Lung (tissue), 17 donors: ENCODE measurements at places on chromosomes 2 and 18.

GRCh38 chr2:38892819-38893218 lies 3.1 kb downstream of the ARHGEF33 start:
- DNase-seq = no peak

GRCh38 chr2:66478299-66478698 lies 43.4 kb downstream of the MEIS1 start:
- peak; percentile 65 for DNase-seq

DNA sequence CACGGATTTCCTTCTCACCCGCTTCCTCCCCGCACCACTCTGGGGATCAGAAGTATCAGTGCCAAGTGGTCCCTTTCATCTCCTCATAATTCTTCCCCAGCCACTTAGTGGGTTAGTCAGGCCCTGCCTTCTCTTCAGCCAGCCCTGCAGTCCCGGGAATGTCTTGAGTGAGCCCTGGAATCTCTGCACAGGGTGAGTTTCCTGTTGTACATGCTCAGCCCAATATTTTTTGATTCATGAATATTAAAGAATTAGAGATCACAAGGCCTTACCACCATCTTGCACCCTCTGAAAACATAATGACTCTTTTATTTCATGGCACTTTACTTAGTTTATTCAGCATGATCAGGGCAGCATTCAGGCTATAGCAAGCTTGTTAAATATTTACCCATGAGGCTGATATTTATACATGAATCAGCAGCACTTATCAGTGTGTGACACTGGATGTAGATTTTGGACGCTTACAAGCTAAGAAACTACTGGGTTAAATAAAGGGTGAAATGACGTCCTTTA lies 159.4 kb upstream of the FOSL2 start:
- DNase-seq = peak; percentile 51

GRCh38 chr2:98583816-98584618 lies 24.3 kb downstream of the COA5 start:
- no peak for DNase-seq

DNA sequence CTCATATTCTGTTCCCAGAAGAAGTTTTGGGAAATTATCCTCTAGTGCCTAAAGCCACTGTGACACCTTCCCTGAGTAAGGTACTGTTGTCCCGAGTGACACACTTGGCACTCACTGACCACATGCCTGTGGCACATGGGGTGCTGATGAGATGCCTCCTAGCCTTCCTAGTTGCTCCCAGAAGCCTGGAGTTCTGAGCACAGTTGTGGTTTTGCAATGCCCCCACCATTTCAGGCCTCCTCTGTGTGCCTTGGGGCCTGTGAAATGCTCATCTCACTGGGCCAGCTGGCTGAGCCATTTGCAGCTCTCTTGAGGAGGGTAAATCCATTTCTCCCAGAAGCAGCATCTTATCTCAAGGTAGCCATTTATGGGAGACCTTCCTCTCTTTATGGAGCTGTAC lies 91.8 kb downstream of the DGKD start:
- DNase-seq = no peak

- no peak for DNase-seq
Measured at GRCh38 chr2:39737661-39738060, 41.4 kb downstream of the THUMPD2 start.

DNA sequence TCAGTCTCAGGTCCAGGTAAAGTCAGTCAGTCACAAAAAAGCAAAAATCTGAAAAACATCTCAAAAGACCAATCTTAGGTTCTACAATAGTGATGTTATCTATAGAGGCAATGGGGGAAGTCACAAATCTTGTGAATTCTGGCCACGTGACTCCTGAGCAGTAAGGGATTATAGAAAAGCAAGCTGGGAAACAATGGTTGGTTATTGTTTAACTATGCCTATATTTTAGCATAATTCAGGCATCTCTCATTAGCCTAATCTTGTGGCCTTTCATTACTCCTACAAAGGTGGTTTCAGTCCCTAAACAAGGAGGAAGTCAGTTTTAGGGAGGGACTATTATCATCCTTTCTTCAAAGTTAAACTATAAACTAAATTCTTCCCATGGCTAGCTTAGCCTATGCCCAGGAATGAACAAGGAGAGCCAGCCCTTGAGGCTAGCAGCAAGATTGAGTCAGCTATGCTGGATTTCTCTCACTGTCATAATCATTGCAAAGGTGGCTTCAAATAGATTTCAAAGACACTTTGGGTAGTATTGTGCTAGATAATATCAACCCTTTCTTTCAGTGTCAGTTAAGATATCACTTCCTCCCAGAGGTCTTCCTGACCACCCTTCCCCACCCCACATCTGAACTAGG lies 56.4 kb upstream of the ITGA6 start:
- no peak for DNase-seq

GRCh38 chr2:189798312-189799029 lies 14.2 kb downstream of the PMS1 start:
- peak; percentile 57 for DNase-seq

- DNase-seq = no peak
Measured at GRCh38 chr2:187482796-187483195, 34.7 kb upstream of the CALCRL start.

DNA sequence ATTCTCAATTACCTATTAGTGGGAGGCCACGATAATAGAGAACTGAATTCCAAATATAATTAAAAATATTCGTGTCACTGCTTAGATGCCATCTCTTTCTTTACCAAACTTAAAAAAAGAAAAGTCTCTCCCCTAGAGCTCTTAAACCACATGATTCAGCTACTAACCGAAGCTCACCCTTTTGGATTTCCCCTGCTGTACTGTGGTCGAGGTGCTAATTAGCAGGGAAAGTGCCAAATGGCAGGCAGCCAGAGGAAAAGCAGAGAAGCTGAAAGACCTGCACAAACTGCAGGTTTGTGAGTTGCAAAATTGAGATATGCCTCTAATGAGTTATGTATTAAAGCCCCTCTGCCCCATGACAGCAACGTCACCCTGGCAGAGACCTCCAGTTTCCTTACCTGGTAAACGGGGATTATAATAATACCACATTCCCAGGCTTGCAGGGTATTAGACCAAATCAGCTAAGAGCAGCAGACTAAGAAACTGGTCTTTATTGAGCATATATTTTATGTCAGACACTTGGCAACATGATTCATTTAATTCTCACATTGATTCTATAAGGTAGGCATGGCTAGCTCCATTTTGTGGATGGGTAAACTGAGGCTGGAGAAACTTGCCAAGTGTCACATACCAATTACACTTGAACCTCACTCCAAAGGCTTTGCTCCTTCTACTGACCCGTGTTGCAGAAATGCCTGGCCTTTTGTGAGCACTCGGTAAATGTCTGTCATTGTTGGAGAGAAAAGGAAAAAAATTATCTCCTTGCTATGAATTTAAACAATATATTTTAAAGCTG lies 259.7 kb downstream of the LPIN1 start:
- DNase-seq = peak; percentile 58

GRCh38 chr2:236607471-236608187 lies 38.0 kb downstream of the ACKR3 start:
- peak; percentile 24 for DNase-seq

- no peak for DNase-seq
Measured at GRCh38 chr2:128282976-128283810, 35.5 kb downstream of the HS6ST1 start.

GRCh38 chr2:147482111-147482895 lies 362.5 kb upstream of the ACVR2A start:
- DNase-seq = no peak

GRCh38 chr2:125070726-125071505 lies 1045.8 kb downstream of the CNTNAP5 start:
- DNase-seq = no peak

DNA sequence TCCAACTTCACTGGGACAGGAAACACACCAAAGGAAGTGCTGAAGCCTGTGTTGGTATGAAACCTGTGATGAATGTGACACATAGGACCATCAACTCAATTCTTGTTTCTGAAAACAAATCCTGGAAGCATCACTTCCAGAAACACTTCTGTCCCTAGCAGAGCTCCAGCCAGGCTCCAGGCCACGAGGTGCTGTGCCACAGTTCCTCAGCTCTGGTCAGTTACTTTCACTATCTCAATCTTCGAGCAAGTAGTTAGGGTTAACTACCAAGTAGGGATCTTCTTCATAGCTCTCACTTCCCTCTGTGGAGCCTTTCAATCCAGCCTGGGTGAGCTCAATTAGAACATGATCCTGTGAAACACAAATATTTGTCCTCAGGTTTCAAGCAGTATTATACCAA lies 3.6 kb upstream of the LCT start:
- no peak for DNase-seq

- peak; percentile 35 for DNase-seq
Measured at GRCh38 chr2:28035816-28036215, 145.3 kb downstream of the BABAM2 start.

DNA sequence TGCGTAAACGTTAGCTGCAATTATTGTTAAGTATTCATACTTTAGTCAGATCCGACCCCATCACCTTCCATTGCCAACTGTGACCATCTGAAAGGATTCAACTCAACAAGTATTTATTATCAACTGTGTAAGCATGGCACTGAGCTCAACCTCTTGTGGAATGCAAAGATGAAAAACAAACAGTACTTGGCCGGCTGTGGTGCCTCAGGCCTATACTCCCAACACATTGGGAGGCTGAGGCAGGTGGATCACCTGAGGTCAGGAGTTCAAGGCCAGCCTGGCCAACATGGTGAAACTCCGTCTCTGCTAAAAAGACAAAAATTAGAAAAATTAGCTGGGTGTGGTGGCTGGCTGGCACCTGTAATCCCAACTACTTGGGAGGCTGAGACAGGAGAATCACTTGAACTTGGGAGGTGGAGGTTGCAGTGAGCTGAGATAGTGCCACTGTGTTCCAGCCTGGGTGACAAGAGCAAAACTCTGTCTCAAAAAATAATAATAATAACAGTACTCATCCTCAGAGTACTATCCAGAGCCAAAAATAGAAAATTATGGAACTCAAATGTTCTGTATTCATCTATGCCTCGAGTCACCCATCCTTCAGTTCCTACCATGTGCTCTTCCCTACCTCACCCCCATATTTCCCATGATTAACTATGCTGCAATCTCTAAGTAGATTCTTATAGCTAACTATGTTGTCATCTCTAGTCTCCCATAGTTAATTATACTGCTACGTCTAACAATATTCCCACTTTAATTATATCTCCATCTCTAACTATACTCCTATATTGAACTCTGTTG lies 8.6 kb upstream of the MREG start:
- DNase-seq = no peak

- DNase-seq = no peak
Measured at GRCh38 chr2:46050489-46050888, 246.7 kb upstream of the EPAS1 start.

DNA sequence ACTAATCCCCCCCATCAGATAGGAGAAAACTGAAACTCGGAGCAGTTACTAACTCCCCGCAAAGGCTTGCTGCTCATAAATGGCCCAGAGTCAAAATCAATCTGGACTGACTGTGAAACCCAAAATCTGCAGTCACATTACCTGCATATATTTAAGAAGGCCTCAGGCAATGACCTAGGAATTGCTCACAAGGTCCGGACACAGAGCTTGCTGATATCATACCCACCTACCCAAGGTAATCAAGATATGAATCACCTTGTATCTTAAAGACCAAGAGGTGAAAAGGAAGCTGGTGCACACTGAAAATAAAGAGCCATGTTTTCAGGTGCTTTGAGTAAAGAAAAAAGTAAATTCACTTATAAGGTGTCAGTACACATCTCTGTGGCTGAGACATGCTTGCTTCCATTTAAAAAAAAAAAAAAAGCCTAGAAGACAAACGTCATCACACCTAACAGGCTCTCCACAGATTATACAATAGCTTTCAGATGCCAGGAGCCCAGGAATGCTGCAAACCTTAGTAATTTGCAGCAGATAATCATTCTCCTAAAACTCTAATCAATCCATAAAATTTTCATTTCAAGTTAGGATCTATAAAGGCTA lies 195.4 kb downstream of the ZEB2 start:
- no peak for DNase-seq

GRCh38 chr18:58586886-58587285 lies 42.0 kb downstream of the ALPK2 start:
- no peak for DNase-seq

DNA sequence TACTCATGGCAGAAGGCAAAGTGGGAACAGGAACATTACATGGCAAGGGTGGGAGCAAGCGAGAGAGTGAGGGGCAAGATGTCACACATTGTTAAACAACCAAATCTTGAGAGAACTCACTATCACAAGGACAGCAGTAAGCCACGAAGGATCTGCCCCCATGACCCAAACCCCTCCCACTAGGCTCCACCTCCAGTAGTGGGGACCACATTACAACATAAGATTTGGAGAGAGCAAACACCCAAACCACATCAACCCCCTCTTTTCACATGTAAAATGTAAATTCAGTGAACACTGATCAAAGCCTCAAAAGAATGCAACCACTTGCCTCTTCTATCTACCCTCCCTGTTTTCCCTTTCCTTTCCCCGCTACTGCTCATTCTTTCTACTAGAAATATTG lies 43.6 kb upstream of the TNP1 start:
- DNase-seq = no peak

DNA sequence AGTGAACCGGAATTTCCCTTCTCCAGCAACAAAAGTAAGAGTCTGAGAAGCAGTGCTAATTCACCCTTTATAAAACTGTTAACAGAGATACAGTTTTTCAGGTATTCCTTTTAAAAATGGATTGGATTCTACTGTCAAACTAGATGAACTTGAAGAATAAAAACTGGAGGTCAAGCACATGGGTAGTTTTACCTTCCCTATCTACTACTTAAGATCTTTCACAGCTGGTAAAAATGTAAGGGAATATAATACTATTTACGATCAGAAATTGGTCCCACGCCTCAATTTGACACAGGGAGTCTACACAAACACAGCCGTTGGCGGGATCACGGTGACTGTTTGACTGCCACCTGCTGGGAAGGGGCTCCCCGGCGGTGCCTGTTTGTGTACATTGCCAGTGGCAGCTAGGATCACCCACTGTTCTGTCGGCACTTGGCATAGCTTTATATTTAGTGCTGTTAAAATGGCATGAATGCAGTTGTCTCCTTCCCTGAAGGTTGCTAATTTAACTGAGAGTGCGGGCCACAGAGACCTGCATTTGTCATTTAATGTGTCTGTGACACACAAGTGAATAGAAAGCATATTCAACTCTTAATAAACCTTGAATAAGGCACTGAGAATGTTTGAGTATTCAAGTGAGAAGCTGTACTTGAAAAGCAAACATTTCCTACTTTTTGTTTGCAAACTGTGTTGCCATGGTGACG lies 59.5 kb downstream of the ABCG8 start:
- DNase-seq = peak; percentile 59

GRCh38 chr18:76943542-76944339 lies 121.4 kb downstream of the ZNF236 start:
- DNase-seq = peak; percentile 68

GRCh38 chr2:25957743-25958142 lies 24.6 kb downstream of the KIF3C start:
- DNase-seq = no peak

DNA sequence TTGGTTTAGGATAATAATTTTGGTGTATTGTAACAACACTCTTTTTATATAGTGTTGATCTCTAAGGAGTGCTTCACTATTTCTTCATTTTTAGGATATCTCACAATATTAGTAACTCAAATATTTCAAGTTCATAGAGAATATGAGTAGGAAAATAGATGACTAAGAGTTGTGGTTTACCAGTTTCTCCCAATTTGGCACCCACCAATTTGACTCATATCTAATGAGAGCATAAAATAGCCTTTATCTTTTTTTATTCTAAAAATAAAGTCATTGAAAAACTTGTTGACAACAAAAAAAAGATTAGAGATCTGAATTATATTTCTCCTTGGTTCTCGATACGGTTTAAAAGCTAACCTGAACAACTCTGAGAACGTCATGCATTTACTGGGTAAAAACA lies 204.0 kb downstream of the PARD3B start:
- DNase-seq = no peak

GRCh38 chr2:227340106-227340505 lies 15.1 kb downstream of the MFF start:
- DNase-seq = no peak

- DNase-seq = no peak
Measured at GRCh38 chr2:134393075-134393461, 139.2 kb downstream of the MGAT5 start.
